ENCODE measurements at places on chromosomes 5 and 9.

GRCh38 chr9:73597771-73598170 lies 446.1 kb downstream of the ANXA1 start:
- no peak for DNase-seq

DNA sequence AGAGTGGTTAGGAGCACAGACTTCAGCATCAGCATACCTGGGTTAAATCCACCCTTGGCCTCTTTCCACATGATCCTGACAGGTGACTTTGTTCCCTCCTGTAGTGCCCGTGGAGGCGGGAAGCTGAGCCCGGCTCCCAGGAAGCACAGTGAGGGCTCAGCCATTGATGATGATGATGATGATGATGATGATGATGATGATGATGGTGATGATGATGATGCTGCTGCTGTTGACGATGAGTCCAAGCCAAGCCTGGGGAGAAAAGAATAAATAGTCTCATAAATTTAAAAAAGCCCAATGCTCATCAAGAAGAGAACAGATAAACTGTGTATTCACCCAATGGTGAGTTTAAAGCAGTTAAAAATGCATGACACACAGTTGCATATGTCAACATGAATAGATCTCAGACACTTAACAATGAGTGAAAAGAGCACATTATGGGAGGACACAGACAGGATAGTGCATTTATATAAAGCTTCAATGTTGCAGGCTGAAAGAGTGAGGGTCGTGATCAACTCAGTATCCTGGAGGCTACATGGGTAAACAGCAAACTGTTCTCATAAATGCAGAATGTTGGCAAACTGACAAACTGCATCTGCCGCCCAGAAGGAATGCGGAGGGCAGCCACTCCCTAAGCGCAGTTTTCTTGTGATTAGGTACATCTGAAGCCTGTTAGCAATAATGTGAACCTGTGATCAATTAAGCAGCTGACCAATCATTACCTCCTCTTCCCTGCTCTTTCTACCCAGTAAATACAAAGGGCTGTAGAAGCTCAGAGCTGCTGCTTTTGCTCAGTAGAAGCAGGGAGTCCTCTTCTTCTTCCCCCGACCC lies 11.7 kb upstream of the CFAP157 start:
- no peak for DNase-seq

DNA sequence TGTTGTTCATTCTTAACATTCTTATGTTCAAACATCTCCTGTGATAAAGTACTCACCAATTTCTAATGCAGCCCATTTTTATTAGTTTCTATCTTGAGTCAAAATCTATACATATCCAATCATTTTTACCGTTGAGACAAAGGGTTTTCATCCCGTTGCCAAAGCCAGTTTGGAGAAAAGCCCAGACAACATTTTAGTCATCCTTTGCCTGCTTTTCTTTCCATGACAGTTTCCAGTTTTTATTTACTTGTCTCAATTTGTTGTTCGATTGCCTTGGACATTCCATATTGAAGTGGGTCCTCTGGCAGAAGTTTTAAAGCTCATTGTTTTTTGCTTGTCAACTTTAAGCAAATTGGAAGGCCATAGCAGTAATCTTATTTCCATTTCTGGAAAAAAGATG lies 123.9 kb downstream of the RAB3C start:
- no peak for DNase-seq

GRCh38 chr5:65779643-65780042 lies 57.6 kb downstream of the NLN start:
- DNase-seq, result no peak

- DNase-seq, result no peak
Observed at GRCh38 chr5:162392336-162392735, 324.8 kb downstream of the GABRG2 start.

DNA sequence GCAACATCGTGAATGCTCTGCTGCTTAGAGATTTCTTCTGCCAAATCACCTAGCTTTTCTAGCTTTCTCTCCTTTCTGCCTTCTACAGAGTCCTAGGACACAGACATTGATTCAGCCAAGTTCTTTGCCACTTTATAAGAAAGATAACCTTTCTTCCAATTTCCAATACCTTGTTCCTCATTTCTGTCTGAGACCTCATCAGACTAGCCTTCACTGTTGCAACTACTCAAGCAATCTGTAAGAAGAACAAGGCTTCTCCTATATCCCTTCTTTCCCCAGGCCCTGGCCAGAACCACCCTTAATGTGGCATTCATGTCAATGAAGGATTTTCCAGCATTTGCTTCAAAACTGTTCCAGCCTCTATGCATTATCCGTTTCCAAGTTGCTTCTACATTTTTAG lies 24.3 kb downstream of the FBXO10 start:
- DNase-seq, result no peak
